ENCODE measurements at places on chromosomes 5 and 9.

- no peak for DNase-seq
Measured at GRCh38 chr9:7507566-7508270, 291.9 kb downstream of the DMAC1 start.

DNA sequence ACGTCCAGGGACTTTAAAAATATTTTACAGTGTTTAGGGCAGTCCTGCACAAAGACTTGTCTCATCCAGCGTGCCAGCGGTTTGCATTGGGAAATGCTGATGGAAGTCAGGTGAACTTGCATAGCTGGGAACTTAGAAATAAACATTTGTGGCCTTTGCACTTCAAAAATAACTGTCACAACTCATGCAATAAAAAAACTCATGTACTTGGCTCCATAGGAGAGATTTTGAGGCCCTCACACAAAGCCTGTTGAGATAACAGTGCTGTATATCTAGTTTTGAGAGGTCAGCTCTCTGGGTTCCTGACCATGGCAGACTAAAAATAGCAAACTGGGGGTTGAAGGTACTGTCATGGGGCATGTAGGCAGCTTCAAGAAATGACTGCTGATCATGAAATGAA is 5.5 kb downstream of the COMMD10 start:
- DNase-seq: no peak

DNA sequence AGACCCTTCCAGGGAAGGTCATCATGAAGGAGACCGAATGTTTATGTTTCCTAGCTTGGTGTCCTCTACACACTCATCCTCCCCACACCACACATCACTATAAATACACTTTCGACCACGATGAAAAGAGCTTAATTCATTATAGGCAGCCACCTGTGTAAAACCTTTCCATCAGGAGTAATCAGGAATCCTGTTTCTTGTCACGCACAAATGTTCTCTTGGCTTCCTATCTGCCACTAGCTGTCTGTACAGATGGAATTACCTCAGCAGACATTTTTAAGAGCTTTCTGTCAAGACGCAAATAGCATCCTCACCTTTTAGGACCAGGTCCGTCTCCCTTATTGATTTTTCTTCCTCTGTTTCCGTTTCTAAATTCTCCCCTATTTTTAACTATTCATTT is 79.1 kb downstream of the CYFIP2 start:
- DNase-seq: no peak

DNA sequence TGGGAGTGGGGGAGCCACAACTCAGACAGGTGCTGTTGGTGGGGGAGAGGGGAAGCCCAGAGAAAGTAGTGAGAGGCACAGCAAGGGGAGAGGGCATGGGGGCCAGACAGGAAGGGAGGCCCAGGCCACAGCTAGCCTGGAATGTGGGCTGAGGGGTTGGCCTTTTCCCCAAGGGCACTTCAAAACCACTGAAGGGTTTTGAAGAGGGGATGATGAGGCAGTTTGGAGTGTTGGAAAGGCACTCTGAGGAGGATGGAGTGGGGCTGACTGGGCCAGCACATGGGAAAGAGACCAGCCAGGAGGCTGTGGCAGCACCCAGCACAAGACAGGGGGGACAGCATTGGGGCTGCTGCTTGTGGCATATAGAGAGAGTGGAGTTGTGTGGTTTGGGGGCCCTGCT is 3.8 kb downstream of the PSD2 start:
- no peak for DNase-seq

GRCh38 chr5:132023258-132024116 is 12.0 kb upstream of the ACSL6 start:
- DNase-seq: no peak

DNA sequence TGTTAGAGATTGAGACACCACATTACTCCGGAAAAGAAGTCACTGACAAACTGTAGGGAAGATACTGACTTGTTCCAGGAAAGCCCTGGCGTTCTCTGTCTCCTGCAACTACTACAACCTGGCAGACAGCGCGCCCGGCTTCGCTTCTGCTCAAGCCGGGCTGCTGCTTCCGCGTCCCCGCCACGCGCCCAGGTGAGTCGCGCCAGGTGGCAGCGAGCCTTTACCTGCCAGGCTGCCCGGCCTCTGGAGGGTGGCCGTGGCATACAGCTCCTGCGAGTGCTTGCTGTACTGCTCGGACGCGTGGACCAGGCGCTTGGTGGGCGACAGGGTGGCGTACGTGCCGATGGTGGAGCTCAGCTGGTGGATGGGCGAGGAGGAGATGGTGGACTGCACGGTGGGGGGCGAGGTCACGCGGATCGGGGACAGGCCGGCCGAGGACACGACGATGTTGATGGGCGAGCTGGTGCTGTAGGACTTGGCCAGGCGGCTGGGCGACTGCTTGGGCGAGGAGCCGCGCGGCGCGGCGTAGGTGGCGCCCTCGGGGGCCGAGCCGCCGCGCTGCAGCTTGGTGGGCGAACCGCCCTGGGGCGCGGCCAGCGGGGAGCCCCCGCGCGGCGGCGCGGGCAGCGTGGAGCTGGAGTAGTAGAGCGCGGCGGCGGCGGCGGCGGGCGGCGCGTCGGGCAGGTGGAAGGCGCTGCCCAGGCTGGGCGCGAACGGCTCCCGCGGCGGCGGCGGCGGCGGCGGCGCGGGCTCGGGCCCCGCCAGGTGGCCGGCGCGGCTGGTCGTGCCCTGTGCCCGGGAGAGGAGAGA is 519.6 kb downstream of the CTNND2 start:
- DNase-seq: no peak

DNA sequence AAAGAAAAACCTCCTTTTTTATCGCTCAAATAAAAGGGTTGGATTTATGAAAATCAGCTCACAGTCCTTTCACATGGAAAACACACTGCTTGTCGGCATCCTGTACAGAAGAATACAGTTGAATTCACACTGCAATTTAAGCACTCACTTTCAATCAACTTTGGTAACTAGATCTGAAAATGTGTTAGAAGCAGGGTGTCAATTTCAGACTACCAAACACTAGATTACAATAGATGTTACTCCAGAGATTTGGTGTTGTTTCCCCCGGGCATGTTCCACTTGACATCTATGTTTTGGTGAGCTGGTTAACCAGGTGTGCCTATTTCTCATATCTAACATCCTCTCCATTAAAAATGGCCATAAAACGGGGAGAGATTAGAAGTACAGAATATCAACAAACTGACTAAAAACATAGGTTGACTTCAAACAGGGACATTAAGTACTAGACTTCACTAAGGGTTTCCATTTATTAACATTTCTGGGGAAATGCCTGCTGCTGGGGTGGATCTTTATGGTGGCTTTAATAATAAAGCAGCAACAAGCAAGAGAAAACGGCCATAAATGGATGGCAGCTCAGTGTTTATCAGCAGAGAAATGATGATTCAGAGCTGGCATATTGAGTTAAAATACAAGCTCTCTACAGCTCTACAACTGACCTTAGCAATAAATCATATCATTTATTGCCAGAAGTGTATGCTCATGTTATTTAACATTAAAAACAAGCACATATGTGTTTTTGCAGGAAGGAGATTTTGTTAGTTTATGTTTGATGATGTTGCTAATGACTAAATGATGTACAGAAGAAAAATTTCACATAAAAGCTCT is 158.8 kb downstream of the SLF1 start:
- DNase-seq: no peak

GRCh38 chr5:172444110-172444510 is 10.2 kb downstream of the SH3PXD2B start:
- no peak for DNase-seq

DNA sequence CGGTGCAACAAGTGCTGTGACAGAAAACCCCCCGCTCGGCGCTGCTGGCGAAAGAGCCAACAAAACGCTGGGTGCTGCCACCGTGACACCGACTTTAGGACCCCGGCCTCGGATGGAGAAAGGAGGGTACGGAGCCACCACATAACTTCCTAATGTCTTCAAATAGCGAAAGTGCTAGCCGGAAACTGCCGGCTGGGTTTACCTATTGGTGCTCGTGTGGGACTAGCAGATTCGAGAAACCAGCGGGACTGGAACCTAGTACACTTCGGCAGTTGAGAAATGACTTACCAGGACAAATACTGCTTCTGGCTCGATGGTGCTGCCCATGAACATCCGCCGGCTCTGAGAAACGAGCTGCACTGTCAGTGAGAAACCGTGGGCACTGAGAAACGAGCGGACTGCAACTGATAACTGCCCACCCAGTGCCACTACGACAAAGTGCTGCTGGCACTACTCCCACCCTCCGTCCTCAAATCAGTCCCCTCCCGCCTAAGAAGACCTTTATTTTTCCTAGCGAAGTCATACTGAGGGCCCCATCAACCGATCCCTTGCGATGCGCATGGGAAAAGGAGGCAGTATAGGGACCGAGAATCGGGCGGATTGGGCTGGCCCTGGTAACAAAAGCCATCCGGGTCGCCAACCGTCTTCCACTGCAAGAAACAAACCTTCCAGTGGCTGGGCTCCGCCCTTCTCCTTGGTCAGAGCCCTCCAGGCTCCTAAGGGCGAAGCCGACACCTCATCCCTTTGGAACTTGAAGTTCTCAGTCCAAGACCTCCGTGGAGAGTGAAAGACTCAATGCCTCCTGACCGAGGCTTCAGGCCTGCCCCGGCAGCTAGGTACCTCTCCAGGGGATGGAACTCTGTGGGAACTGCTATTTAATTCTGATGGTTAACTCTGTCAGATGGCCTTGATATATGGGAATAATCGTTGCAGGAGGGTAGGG is 27.0 kb upstream of the ANXA2R start:
- peak; percentile 94 for DNase-seq

DNA sequence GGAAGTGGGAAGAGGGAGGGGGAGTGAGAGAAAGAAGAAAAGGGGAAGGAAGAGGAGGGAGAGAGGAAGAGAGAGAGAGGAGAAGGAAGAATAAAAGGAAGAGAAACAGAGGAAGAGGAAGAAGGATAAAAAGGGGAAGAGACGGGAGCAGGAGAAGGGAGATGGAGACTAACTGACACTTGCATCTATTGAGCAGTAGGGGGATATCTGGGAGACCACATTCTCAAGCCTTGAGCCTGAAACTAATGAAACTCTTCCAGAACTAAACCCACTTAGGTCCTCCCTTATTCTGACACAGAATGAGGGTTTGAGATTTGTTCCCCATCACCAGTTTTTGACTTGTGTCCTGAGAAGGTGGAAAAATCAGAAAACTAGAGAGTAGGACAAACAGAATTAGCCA is 533.3 kb downstream of the CDH12 start:
- DNase-seq: no peak

Measured in hematopoietic multipotent progenitor cell treated with erythropoietin and hydrocortisone succinate and interleukin-3 and kit ligand, for 17 days (in vitro differentiated cells).